GM12891 (cell line): ENCODE measurements at places on chromosomes 5 and 9.

DNA sequence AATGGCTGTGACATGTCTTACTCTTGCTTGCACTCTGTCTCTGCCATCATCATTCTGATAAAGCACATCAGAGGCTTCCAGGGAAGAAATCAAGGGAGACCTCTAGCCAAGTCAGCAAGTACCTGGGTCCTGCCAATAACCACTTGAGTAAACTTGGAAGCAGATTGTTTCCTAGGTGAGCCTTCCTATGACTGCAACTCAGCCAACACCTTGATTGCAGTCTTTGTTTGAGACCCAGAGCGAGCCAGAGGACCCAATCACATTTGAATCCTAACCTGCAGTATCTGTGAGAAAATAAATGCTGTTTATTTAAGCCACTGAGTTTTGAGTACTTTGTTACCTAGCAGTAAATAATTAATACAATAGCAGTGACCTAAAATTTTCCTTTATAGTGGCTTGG, 356.8 kb upstream of the CHD1 start:
- DNase-seq = no peak

DNA sequence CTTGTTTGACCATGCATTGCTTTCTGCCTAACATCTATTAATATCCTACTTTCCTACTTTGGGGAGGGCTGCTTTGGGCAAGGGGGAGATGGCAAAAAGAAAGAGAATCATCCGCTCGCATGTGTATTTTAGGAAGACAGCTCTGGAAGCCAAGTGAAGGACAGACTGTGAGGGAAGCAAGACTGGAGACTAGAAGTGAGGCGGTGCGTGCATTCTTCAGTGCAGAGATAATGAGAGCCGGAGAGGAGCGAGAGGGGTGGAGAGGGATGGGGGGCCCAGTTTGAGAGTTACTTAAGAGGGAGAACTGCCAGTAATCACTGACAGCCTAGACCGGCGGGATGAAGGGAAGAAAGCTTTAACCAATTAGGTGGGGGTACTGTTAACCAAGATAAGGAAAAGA, 151.7 kb upstream of the RAPGEF1 start:
- DNase-seq = no peak

- peak; percentile 35 for DNase-seq
Observed at GRCh38 chr9:2622461-2623287, 1.1 kb downstream of the VLDLR start.

DNA sequence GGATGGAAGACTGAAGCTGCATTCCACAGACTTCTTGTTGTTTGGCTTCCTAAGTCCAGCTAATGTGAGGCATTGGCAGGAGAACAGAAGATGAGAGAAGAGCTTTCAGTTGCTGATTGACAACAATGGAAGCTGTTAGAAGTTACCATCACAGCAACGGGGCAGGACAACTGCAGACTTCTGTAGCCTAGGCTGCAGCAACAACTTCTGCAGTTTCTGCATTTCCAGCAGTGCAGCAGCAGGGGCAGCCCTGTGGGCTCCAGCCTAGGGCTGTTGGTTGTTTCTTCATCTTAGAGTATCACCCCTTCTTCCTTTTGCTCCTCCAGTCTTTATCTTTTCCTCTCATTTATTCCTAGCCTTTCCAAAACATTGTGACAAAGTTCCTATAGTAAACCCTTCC, 528.8 kb upstream of the PTGER4 start:
- DNase-seq = no peak

- no peak for DNase-seq
Observed at GRCh38 chr5:152188251-152188650, 216.8 kb downstream of the NMUR2 start.

GRCh38 chr5:115355767-115356381, 59.4 kb upstream of the CCDC112 start:
- no peak for DNase-seq

- DNase-seq = no peak
Observed at GRCh38 chr5:175554296-175554695, 75.9 kb downstream of the SFXN1 start.

DNA sequence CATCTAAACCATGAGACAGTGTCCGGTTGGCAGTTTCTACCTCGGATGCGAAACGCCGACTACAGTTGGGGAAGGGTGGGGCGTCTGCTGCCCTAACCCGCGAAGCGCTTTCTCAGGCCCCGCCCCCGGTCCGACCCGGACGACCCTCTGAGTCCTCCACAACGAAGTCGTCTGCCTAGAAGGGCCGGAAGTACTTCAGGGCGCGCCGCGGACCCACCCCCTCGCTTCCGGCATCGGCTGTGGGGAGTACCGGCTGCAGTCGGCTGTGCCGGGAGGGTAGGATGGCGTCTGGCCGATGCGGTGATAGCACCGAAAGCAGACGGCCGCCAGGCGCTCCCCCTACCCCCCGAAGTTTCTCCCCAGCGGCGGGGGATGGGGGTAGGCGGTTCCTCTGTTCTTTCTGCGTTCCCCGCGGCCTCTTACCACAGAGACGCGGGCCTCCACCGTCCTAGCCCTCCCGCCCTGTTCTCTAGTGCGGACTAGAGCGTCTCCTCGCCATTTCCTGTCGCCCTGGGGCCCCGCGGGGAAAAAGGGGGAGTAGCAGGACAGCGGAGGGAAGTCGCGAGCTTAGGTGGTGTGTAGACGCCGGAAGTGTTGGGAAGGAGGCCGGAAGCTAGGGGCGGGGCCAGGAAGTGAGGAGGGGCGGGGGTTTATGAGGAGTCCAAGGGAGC, at the start of gene TRIM41:
Gene TRIM41 (plus strand): TSS at position 224 of the 671 bp plus-strand sequence. CDS start 719 bp downstream, outside the sequence.
- DNase-seq = peak; percentile 80

DNA sequence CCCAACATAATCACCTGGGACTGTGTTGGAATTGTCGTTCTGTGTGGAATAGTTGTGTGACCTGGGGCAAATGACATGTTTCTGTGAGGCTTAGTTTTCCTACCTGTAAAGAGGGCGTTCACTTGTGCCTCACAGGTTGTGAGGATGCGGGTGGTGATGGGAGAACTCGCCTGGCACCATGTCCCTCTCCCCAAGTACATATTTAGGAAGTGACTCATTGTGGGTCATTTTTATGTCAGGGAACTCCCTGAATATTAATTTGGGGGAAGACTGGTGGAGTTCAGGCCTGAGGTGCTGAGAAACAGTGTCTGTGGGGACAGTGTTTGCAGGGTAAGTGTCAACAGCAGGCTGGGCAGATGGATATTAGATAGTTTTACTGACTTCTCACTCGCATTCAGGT, 144.7 kb downstream of the KDM4C start:
- DNase-seq = no peak

DNA sequence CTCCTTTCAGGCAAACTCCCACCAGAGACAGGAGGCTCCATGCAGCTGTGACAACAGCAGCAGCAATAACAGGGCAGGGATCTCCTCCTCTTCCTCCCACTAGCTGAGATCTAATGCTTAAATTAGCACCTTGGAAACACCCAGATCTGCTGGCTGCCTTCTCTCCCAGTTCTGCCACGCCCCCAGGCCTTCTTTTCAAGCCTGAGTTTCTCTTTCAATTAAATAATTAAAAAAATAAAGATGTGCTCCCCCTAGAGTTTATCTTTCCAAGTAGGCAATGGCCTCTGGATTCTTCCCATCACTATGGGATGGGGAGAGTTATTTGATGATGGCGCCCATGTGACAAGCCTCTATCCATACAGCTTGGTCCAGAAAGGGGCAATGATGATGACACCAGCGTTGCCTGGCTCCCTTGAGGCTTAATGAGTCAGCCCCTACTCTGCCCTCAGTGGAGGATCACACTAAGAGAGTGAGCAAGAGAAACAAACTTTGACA, 3.8 kb downstream of the FAM219A start:
- no peak for DNase-seq

DNA sequence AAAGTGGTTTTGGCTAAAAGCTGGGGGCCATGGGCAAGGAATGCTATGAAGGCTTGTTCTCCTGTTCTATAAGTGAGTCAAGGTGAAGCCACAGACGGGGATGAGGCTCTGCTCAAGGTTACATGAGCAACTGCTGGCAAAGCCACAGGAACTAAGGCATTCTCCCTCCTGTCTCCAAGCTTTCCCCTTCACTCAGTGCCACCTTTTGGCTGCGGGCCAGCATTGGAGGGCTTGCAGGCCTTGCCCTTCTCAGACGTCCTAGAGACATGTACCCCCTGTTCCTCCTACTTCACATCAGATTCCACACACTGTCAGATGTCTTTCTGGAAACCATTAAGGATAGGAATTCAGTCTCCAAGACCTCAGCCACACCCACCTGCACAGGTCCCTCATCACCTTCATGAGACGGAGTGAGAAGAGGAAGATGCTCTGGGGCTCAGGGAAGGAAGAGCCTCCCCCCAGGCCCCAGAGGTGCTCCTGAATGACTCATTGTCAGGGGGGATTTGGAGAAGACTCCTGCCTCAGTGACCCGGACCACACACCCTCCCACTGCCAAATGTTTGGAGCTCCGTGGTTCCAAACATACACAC, 20.5 kb upstream of the MEIKIN start:
- DNase-seq = no peak

DNA sequence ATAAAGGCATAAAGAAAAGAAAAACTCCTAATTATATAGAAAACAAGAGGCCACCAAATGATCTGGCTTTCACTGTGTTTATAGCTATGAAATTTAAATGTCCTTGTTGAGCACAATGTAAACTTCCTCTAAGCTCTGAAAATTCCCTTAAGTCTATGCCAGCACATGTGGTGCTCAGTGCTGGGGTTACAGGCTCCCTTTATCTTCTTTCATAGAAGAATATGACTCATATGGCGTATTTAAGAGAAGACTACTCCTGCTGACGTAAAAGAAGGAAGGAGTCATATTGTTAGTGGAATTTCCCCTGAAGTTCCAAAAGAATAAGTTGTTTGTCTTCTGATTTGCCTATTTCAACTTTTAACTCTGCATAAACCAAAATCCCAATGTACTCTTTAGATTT, 30.4 kb downstream of the RNF145 start:
- no peak for DNase-seq

DNA sequence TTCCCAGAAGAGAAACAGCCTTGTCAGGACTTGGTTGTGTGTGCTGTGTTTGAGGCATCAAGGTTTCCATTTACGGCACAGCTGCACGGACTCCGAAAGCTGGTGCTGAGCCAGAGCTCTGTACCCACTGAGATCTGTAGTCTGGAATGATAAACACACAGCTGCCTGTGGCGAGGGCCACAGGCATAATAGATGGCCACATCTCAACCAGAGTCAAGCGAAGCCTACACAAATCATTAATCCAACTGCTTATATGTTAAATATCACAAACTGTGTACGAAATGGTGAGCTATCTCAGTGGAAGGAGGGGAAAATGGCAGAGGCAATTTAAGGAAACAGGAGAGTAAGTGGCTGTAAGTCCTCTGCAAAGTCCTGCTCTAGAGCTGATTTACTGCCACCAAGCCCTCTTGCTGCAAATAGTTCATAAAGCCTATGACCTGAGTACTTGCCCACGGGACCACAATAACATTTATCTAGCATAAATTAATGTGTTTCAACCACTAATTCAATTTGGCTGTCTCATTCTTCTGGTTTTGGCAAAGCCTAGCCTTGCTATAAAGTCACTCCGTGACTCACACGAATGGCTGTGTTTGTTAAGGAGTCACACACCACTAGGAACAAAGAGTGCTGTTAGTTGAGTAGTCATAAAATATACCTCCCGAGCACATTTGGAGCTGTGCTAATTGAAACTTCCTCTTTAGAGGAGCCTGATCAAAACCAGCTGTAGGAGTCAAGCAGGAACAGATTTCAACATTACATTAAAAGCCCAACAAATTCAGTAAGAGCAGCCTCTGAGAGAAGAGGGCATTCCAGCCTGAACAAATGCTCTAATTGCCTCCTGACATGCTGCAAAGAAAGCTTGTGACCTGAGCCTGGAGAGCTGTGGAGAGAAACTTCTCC, 738.6 kb upstream of the ZNF608 start:
- DNase-seq = no peak

DNA sequence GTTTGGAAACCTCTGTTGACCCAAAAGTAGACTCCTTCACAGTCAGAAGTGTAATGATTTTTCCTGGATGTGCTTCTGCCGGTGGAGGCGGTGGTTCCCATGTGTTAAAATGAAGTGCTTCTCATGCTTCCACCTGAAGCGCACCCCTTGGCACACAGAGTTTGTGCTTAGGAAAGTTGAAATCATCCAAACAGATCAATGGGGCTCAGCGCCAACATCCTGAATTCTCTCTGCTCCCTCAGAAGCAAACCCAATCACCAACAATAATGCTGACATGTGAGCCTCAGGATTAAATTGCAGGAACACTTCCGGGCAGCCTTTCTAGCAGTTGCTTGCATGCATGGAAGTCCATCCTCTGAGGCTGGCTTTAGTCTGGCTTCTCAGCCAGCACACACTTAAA, 71.0 kb downstream of the MED10 start:
- DNase-seq = no peak
